ENCODE measurements at places on chromosomes 6 and 20.

DNA sequence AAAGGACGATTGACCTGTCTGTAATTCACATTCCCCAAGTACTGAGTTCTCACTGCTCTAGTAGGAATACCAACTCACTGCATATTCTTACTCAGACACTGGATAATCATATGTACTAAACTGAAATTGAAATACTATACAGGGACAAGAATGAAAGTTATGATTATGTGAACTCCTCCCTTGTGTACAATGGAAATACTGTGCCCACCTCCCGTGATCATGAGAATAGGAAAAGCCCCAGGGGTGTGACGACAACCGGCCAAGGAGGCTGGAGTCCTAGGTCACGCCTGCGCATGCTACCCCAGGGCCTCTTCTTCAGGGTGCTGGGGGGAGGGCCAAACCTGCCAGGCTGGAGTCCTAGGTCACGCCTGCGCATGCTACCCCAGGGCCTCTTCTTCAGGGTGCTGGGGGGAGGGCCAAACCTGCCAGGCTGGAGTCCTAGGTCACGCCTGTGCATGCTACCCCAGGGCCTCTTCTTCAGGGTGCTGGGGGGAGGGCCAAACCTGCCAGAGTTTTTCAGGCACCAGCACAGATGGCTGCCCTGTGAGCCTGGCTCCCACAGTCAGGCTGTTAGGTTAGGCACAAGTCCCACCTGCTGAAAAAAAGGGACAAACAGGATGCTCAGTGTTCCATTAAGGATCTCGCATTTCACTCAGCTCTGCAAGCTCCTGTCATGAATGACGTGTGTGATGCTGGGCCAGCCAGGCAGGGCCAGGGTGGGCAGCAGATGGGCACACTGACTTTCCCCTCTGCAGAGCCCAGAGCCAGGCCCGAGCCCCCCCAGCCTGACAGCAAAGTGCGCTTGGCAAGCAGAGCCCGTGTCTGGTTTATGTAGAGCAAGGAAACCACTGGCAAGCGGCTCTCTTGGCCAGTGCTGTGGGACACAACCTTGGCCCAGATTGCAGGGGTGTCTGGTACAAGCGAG lies 107.7 kb downstream of the FOXF2 start:
- DNase-seq = no peak

DNA sequence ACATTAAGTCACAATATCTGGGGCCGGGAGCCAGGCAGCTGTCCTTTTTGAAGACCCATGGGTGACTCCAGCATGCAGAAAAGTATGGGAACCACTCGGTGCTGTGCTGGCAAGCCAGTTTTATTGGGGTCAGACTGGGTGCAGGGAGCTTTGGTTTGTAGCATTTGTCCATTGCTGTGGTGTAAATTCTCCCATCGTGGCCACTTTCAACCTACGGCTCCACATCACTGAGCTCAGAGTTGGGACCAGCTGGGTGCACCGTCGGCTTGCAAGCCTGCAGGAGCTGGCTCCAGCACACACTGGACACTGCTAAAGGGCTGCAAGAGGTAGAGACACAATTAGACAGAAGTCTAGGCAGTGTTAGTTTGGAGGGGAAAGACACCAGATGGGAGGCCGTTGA lies 66.9 kb downstream of the SYNJ2 start:
- no peak for DNase-seq

- DNase-seq = no peak
Observed at GRCh38 chr20:1204113-1204512, 859 bp downstream of the C20orf202 start.

GRCh38 chr6:107488875-107489635 lies 862 bp upstream of the SOBP start:
- no peak for DNase-seq

- DNase-seq = no peak
Observed at GRCh38 chr6:128071212-128071611, 170.4 kb upstream of the THEMIS start.

DNA sequence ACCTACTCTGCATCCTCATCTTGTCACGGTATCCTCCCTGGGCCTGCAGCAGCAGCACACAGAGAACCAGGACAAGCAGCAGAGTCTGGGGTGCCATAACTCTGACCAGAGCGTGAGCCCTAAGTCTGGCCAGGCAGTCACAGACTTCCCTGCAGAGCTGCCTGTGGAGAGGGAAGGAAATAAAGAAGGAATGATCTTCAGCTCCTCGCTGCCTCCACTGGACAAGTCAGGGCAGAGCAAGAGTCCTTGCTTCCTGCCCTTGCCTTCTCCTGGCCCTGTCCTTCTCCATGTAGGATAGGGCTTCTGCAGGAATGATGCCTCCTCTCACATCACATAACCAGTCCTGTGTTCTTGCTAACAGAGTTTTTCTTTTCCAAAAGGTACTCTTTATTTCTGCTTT lies 15.9 kb upstream of the WFDC11 start:
- DNase-seq = no peak

DNA sequence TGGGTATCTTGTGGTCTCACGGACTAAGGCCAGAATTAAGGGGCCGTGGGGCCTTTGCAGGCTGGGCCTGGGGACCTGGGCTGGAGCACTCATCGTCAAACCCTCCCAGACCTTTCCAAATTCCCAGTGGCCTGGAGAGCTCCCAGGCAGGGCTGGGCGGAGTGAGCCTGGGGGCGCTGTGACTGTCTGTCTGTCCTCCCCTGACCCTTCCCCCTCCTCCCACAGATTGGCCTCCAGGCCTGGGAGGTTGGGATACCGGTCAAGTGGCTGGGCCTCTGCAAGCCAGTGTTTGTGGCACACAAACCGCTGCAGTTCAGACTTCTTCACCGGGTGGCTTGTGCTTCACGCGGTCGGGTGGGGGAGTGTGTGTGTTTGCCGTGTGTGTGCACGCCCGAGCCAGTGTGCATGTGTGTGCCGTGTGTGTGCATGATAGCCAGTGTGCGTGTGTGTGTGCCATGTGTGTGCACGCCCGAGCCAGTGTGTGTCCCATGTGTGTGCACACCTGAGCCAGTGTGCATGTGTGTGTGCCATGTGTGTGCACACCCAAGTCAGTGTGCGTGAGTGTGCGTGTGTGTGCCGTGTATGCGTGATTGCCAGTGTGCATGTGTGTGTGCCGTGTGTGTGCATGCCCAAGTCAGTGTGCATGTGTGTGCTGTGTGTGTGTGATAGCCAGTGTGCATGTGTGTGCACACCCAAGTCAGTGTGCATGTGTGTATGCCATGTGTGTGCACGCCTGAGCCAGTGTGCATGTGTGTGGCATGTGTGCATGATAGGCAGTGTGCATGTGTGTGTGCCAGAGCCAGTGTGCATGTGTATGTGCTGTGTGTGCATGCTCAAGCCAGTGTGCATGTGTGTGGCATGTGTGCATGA lies 6.3 kb downstream of the RBBP8NL start:
- DNase-seq = no peak

DNA sequence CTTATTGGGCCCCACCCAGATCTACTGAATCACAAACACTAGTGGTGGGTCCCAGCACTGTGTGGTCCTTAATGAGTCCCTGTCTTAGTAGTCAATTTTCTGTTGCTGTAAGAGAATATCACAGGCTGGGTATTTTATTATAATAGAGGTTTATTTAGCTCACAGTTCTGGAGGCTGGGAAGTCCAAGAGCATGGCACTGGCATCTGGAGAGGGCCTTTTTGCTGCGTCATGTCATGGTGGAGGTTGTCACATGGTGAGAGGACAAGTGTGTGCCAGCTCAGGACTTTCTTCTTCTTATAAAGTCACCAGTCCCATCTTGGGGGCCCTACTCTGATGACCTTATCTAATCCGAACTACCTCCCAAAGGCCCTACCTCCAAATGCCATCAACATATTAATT lies 105.0 kb downstream of the PPP1R14C start:
- DNase-seq = no peak

All from stimulated activated CD8-positive, alpha-beta memory T cell treated with anti-CD3 and anti-CD28 coated beads, Interleukin-4, amount 100 ng/mL, for 4 hours (primary cell).